ENCODE measurements at places on chromosomes 6 and 20. TPM values are rescaled to one million over a fixed set of nuclear protein-coding genes. Genes with fewer than 3 reads are reported as not detected.

C20orf173 gene
- not detected for total RNA-seq

KIF13A gene
- 78.9 TPM for total RNA-seq

GSTA2 gene
- not detected for total RNA-seq

SSTR4 gene
- total RNA-seq = not detected

GMEB2 gene
- total RNA-seq = 11.1 TPM

RSPH4A gene
- total RNA-seq = 0.12 TPM

OTOR gene
- total RNA-seq = not detected

NOTCH4 gene
- 1.4 TPM for total RNA-seq

SPATS1 gene
- not detected for total RNA-seq

ZSCAN23 gene
- total RNA-seq = 6.3 TPM

PDE7B gene
- total RNA-seq = 2.5 TPM

RNF144B gene
- 0.62 TPM for total RNA-seq

TGM2 gene
- total RNA-seq = 221 TPM

SYNDIG1 gene
- total RNA-seq = 0.33 TPM

FANCE gene
- 10.4 TPM for total RNA-seq

Measured in uterine smooth muscle cell (primary cell).